ENCODE measurements at places on chromosomes 6 and 20.
A peak's percentile ranks its signal among the peaks of the same experiment; 100 is the strongest.

GRCh38 chr6:69841862-69842261 is 24.5 kb upstream of the COL19A1 start:
- no peak for DNase-seq

DNA sequence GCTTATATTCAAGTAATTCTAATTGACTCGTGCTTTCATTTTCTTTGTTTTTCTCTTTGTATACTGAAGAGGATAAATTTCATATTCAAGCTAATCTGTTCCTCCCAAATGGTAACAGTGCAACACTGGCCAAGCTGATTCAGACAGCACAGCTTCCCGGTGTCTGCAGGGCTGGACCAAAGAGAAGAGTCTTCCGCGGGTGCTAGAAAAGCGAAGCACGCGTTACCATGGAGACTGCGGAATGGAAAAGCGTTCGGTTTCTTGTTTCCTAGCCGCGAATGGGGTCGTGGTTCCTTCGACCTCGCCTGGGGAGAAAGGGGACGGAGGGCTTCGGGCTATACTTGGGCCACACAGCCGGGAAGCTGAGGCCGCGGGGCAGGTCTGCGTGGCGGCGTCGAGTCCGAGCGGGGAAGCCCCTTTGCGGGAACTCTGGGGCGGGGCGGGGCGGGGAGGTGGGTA is 6.2 kb upstream of the ZNF311 start:
- DNase-seq = peak; percentile 42

DNA sequence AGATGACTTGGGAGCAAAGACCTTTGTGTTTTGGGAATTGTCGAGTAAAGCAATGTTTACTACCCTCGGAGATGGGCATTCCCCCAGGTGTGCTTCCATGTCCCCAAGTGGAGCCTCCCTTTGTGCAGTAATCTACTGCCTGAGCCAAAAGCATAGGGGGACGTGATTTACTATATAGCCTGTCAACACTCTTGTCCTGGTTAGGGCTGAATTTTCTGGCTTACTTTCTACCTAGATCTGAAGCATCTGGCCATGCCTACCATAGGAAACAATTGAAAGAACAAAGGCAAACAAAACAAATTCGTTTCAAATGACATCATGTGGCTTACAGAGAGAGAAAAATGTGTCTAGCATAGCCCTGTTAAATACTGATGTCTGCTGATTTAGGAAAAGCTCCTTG is 350.6 kb downstream of the SAMD5 start:
- DNase-seq = no peak

DNA sequence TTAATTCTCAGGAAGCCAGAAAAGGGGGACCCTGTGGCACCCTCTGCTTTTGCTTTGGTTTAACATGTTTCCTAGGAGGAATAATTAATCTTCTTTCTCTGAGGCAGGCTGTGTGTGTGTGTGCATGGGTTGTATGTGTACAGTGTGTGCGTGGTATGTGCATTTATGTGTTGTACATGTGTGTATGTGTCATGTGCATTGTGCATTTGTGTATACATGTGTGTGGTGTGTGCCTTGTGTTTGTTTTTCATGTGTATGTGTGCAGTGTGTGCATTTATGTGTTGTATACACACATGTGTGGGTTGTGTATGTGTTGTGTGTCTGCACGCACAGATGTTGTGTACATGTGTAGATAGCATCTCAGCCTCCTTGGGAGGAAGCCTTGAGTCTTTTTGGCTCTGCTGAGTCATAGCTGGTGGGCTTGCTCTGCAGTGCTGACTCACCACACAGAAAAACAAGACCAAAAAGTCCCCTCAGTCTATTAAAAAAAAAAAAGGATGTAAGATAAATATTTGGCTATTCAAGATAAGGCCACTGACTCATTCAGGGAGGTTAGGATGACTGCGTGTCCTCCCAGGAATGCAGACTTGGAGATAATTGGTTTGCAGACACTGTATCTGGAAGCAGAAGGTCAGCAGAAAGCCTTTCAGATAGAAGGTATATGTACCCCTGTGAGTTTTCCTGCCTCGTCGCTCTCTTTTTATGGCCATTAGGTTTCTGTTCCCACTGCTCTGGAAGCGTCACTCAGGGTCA is 58.6 kb downstream of the SYNJ2 start:
- DNase-seq = peak; percentile 83

DNA sequence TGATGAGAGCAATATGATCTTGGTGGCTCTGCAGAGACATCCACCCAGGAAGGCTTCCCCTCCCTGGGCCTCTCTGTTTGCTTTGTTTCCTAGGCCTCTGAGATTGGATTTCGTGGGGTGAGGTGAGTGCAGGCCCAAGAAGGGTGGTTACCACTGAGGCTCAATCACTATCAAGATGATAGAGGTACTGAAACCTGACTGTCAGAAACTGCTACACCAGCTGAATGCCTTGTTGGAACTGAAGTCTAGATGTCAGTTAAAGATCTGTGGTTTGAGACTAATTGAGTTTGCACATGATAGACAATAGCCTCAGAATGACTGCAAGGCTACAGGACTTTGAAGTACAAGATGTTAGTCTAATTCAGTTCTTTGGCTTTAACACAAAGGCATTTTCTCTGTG is 15.2 kb downstream of the VNN1 start:
- DNase-seq = no peak

- no peak for DNase-seq
Observed at GRCh38 chr6:128979071-128979470, 96.1 kb downstream of the LAMA2 start.

GRCh38 chr20:63215101-63216040 is 560 bp downstream of the YTHDF1 start:
- peak; percentile 50 for DNase-seq

- no peak for DNase-seq
Observed at GRCh38 chr6:95417856-95418255, 159.5 kb upstream of the MANEA start.

GRCh38 chr20:46358346-46359058 is 47.9 kb downstream of the ELMO2 start:
- DNase-seq = no peak

GRCh38 chr20:57922706-57923105 is 212.9 kb upstream of the PMEPA1 start:
- no peak for DNase-seq

DNA sequence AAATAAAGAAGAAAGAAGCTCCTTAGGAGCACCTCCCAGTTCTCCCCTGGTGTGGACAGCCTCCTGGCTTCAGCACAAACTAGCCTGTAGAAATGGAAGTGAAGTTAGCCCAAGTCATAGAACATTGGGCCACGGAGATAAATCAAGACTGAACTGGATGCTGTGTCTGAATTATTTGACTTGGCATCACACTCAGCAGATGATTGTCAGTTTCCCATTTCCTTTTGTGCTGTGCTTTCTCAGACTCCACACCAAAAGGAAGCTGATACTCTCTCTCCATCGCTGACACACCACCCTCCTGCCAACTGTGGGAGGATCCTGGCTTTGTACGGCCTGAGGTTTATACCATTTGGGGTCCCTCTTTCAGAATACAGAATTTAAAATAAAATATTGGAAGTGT is 209.8 kb downstream of the TFAP2A start:
- no peak for DNase-seq

- DNase-seq = no peak
Observed at GRCh38 chr6:108666656-108667260, 106.0 kb downstream of the FOXO3 start.

DNA sequence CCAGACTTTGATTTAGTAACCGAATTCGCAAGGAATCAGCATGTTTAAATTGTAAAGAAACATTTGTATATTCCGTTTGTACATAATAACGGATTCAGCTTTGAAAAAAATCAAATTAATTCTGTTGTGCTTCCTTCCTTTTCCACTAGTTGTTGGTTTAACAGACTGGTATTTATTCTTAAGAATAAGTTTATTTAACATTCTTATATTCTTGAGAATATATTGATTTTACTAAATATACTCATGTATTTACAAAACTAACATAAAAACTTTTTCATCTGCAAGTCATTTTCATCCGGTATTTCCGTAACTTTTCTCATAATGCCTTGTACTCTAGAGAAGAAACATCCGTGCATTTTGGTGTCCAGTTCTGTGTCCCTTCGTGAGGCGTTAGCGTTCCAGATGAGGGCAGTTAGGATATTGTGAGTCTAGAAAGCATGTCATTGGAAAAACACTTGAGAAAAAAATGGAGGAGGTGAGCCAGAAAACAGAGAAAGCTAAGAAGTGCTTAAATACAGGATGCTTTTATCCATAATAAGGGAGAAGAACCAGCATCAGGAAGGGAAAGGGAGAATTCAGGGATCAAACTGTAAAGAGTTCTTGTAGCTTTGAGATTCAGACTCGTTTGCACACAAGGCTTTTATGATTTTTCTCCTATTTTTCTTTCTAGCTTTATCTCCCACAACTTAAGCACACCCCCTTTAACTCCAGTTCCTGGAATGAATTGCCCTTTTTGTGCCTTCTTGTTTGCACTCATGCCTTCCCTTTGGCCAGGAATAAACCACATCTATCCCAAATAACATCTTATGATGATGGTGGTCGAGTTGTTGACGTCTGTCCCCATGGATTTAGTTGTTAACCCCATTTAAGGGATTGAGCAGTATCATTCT is 1.8 kb downstream of the WRNIP1 start:
- no peak for DNase-seq

DNA sequence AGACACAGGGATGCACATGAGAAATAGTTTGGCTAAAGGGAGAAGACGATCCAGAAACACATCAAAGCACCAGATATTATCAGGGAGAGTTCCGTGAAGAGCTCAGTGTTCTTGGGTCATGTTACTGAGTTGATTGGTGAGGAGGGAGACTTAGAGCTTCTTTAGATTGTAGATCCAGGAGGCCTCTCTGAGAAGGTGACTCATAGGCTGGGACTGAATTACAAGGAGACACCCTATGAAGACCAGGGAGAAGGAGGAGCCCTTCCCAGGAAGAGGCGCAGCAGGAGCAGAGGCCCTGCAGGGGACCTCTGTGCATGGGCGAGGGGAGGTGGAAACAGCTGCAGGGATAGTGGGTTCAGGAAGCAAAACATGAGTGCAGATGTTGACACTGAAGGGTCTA is 196.5 kb downstream of the SLC24A3 start:
- DNase-seq = no peak

DNA sequence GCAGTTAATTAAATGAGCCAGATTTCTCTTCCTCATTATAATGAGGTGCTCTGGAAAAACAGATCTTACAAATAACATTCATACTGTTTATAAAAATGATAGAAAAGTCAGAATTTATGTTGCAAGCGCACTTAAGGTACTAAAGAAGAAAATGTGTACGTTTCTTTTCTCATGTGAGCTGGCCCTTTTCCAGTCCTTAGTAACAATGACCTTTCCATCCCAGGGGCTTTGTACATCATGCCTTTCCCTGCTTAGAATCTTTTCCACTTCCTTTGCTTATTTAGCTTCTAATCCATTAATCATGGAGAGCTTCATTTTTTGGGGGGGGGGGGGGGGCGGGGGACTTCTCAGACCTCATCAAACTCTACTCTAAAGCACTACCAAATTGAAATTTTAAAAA is 4.8 kb downstream of the FBXO5 start:
- no peak for DNase-seq

DNA sequence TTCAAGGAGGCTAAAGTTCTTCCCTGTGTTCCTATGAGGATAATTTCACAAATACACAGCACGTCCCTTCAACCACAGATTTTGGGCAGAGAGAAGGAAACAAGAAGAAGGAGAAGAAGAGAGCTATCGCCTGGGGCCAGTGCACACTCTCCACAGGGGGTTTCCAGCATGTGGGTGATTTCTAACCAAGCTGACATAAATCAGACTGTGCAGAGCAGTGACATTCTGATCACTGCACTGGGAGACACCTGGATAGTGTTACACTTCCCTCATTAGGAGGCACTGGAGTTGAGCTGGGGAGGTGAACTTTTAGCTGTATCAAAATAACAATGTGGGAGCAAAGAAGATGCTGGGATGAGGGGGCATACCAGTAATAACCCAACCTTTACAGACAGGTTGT is 71.8 kb upstream of the CENPW start:
- no peak for DNase-seq

DNA sequence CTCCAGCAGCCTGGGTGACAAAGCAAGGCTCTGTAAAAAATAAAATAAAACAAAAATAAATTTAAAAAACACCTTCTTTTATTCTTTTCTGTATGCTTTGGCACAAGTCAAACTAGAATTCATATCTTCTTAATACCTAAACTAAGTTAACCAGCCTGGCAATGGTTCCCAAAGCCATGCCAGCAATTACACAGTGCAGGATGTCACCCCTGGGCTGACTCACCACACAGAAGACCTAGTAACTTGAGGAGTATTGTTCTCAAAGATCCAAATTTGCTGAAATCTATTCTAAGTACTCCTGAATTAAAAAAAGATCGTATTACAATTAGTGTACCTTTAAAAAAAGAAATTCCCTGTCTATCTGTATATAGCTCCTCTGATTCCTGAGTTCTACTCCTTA is 162.7 kb upstream of the SGK1 start:
- no peak for DNase-seq

- DNase-seq = no peak
Observed at GRCh38 chr6:105135056-105135455, 44.8 kb downstream of the POPDC3 start.

DNA sequence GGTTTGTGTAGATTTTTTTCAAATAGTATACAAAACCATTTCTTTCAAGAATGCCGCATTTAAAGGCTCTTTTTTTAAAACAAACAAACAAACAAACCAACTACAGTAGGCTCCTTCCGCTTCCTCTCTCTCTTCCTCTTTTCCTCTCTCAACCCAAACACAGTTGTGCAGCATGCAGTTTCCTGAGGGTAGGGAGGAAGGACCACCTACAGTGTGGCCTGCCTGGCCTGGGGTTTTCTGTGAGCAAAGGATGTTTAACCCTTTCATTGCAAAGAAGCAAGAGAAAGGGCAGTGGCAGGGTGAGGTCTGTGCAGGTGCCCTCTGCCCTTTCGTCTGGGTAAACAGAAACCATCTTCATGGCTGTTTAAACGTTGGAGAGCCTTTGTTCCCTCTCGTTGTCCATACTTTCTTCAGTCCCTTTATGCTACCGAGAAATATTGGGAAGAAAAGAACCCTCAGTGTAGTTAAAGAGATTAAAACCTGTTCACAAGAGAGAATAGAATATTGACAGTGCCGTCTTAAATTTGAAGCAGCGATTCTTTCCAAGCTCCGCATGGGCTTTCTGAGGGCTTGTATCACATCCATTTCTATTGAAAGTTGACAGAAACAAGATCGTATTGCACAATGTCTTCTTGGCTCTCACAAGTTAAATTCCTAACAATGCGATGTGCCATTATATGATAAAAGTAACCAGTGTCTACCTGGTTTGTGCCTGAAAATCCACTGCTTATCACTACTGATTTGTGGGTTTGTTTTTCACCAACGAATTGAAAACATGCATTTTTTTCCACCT is 215.5 kb upstream of the SNX9 start:
- DNase-seq = no peak

DNA sequence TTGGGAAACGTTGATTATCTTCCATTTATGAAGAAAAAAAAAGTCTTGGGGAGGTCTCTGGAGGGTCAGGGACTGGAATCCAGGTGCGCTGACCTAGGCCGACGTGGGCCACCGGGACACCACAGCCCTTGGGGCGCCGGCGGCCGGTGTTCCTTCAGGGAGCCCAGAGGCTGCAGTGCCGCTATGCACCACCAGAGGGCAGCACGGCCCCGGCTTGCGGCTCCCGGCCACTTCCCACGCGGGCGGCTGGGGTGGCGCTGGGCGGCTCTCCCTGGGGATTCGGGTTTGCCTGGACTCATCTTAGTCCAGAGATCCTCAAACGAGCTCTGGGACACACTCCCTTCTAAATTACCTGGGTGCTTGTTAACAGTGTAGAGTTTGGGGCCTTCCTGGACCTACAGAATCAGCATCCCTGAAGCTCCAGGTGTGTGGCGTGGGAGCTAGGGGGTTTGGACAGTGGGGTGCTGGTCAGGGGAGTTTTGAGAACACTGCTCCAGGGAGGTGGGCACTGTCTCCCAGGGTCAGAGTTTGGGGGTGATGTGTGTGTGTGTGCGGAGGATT is 23.0 kb upstream of the GTSF1L start:
- DNase-seq = peak; percentile 84

Data from suppressor macrophage treated with lipopolysaccharide for 4 hours (primary cell).